ENCODE measurements at places on chromosomes 1 and 21.

- peak; percentile 69 for DNase-seq
Measured at GRCh38 chr1:156664046-156664766, 13.0 kb downstream of the NES start.

GRCh38 chr1:3352299-3352951, 102.0 kb upstream of the ARHGEF16 start:
- no peak for DNase-seq

DNA sequence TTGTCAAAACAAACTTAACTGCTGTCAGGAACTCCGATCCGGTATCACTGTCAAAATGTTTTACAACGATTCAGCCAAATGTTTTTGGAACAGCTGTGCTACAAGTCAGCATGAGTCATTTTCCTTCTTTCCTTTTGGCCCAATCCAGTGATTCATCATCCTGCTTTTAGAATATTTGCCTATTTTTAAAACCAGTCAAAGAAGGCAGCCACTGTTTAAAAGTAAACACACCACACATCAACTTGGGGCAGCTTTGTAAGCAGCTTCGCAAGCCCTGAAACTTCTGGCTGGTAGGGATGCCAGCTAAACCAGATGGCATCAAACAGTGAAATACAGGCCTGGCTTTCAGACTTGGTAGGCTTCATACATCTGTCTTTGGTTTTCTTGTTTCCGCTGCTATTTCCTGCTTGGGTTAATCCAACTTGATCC, 14.9 kb downstream of the MAP3K7CL start:
- DNase-seq, result no peak

DNA sequence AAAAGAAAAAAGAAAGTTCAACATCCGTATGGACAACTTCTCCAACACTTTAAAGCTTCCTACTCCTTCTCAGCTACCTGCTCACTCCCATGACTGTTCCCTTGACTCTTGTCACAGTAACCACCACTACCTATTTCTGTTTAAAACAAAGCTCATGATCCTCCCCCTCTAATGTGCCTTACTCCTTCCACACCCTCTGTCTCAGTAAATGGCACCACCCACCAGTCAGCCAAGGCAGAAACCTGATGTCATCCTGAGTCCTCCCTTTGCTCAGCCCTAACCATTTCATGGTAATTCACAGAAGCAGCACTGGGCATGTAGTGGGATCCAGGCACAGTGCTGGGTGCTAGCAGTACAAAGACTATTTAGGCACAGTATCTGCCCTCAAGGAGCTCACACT, 63.0 kb upstream of the PPM1J start:
- DNase-seq, result no peak

Data from NCI-H524 (cell line).